ENCODE measurements at places on chromosomes 2 and 18.

DNA sequence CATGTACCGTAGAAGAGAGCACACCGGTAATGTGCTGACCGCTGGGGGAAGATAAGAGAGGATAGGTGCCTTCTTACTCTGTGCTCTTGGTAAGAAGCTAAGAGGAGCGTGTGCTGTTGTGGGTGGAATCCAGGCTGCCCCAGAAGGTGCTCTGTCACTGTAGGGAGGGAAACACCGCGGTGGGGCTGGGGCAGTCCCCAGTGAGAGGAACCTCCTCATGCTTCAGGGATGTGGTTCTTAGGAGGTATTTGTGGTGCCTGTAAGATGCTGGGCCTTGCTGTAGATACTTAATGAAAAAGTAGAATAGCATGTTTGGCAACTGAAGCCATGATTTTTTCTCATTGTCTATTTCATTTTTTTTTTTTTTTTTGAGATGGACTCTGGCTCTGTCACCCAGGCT is 1.1 kb downstream of the COLEC11 start:
- no peak for DNase-seq

DNA sequence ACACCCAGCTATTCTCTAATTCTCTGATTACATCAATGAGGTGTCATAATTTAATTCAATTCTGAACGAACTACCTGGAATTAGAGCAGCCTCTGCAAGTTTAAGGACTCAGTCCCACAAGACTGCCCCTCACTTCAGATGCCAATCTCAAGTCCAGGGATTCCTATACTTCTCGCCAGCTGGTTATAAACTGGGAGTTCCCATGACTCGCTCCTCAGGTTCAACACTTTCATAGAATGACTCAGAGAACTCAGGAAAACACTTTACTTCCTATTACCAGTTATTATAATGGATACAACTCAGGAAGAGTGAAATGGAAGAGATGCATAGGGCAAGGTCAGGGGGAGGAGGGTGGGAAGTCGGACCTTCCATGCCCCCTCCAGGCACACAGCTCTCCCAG is 112.3 kb upstream of the ATP5MC3 start:
- no peak for DNase-seq

- no peak for DNase-seq
These were observed 55.3 kb upstream of the LAPTM4A start for GRCh38 chr2:20106746-20107145.

GRCh38 chr18:55083461-55083860 is 124.2 kb upstream of the CCDC68 start:
- no peak for DNase-seq

DNA sequence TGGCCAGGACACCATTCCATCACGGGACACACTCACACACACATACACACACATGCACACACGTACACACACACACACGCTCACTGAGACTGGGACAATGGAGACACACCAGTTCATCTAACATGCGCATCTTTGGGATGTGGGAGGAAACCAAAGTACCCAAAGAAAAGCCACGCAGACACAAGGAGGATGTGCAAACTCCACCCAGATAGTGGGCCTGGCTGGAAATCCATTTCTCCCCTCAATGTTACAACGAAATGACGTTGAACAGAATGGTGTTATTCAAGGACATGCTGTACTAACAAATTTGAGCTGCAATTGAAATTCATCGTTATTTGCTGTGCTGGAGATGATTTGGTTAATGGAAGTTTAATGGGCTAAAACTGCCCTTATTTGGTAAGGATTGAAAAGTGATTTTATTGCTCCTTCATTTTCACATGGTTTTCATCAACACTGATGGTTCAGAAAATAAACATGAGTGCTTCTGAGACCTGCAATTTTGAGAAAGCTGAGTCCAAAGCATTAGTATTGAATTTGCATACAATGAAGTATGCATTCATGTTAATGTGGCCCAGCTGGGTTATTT is 110.0 kb downstream of the KCNE4 start:
- DNase-seq = no peak
